ENCODE measurements at places on chromosomes 11 and 22.

- DNase-seq, result no peak
These were observed 28.2 kb upstream of the CHKA start for GRCh38 chr11:68149417-68149816.

DNA sequence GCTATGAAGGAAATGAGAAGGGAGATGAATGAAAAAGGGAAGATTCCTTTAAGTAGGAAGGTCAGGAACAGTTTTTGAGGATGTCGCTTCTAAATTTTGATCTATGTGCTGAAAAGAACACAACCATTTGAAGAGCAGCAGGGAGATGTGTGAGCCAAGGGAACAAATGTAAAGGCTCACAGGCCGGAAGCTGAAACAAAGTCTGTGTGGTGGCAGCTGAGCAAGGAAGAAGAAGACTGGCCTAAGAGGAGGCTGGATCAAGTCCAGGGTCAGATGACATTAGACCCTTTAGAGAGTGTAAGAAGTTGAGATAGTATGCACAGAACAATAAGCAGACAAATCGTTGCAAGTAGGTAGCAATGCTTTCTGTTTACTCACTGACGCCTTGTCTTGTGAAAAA, 1631.4 kb upstream of the TENM4 start:
- DNase-seq, result no peak

- DNase-seq, result no peak
These were observed 131.0 kb downstream of the FBXO7 start for GRCh38 chr22:32605576-32605975.

DNA sequence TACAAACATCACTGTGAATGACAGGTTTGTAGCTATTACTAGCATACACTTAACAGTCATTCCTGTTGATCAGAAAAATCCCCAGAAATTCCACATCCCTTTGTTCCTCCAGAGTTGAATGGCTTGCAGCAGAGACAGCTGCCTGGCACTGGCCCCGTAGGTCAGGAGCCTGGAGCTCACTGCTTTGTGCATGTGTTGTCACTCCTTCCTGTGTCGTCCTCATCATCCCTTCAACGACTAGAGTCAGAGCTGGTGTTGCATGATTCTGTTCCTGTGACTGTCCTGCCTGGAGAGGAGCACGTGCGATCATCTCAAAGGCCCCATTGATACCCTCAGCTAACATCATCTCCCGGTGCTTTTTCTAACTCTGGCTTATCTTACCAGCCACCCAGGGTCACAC, 58.3 kb downstream of the LDLRAD3 start:
- DNase-seq, result no peak

- DNase-seq, result no peak
These were observed 608 bp downstream of the TMPRSS13 start for GRCh38 chr11:117928446-117929141.

DNA sequence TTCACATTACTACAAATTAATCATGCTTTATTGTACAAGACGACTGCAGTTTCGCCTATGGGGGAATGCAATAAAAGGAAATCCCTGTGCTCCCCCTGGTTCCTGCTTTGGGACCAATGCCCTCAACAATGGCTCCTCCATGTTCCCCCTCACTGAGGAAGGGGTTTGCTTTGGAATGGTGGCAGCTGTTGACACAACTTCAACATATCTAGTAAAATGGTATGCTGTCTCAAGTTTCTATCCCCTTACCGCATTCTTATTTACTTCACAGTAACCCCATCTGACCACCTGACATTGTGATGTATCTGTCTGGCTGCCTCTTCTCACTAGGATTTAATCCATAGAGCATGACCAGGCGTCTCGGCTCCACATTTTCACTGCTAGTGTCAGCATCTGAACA, 48.8 kb downstream of the PIWIL3 start:
- DNase-seq, result no peak

- DNase-seq, result no peak
These were observed 2.3 kb downstream of the TSPAN18 start for GRCh38 chr11:44729063-44729462.

GRCh38 chr11:133409799-133410198, 122.5 kb downstream of the OPCML start:
- DNase-seq, result no peak
